Left colon (tissue), 2 donors: ENCODE measurements at places on chromosomes 5 and 9. TPM values are rescaled to one million over a fixed set of nuclear protein-coding genes. Genes with fewer than 3 reads are reported as not detected.

GRCh38 chr9:97362777-97363545 lies 48.9 kb upstream of the TDRD7 start:
- no peak for DNase-seq

DNA sequence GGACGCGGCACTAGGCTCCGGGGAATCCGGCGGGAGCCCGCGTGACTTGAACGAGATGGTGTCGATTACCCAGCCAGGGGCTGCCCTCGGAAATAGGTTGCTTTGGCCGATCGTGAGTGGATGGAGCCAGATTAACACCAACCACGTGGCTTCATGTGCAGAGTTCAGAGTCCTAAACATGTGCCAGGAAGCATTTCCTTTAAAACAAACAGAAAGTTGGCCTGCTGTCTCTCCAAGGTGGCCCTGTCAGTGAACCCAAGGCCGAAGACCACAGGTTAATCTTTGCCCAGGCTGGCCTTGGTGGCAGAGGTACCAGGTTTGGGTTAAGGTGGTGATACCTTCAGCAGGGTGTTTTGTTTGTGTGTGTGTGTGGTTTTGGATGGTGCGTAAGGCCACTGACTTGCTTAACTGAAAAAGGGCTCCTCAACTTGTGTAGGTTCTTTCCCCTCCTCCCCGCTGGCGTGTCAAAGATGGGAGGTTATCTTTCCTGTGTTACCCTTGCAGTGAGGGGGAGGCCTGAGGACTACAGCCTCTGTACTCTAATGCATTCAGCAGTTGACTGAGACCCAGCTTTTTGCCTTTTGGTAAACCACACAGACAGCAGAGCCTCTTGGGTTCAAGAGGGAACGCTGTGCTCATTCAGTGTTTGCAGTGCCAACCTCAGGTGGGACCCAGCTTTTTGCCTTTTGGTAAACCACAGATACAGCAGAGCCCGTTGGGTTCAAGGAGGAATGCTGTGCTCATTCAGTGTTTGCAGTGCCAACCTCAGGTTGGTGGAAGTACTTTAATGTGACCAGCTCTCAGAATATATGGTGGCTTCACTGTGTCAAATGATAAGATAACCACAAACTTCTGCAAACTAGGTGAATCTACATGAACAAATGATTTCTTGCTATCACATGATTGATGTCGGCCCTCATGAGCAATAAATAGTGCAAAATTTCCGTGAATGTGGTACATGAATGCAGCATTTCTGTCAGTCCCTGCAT lies 1.4 kb downstream of the IQGAP2 start:
- peak; percentile 84 for DNase-seq

- no peak for DNase-seq
Measured at GRCh38 chr9:13904746-13905145, 409.2 kb downstream of the NFIB start.

FAM81B gene
- total RNA-seq: not detected

- no peak for DNase-seq
Measured at GRCh38 chr9:133309608-133310007, 26.4 kb downstream of the SURF6 start.

DNA sequence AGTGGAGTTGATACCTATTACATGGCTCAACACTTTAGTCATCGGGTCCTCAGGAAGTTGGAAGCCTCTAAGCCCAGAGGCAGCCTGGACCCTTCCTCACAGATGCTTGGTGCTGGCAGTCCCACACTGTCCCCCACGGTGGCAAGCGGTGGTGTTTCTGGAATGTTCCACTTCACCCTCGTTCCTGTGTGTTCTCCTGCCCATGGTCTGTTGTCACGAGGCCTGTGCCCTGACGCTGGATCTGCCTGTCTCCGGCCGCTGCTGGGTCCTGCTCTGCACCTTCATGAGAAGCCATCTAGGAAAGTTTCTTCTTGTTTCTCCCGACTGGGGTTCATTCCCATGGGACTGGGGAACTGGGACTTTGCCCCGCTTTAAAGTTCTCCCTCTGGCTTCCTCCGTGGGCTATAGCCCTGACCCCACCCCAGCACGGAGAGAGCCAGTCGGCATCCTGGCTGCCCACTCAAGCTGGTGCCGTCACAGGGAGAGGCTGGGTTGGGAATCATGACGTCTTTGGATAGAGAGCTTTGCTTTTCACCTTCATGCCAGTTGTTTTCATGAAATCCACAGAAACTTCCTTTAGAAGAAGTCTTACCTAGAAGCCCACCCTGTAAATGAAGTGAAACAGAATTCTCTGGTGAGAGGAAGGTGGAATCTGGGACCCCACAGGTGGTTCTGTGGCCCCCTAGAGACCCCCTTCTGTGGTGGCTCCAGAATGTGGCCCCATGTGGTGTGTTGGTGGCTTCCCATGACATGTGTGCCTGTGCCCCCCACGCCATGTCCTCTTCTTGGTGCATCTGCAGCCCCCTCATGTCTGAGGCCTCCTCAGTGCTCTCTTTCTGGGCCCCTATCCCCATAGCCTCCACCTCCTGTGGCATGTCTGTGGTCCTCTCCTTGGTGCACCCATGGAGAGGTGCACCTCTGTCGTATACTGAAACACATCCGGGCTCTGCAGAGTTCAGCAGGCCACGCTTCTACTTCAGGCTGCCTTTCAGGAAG lies 43.8 kb downstream of the TRIP13 start:
- DNase-seq: no peak

GRCh38 chr9:4489562-4489918 lies 728 bp upstream of the SLC1A1 start:
- peak; percentile 28 for DNase-seq

GRCh38 chr5:10064546-10065195 lies 185.0 kb downstream of the ATPSCKMT start:
- DNase-seq: no peak

- no peak for DNase-seq
Measured at GRCh38 chr9:10855847-10856246, 243.0 kb upstream of the PTPRD start.

CAMK2A gene
- total RNA-seq: 0.17 TPM

SPATA31A5 gene
- total RNA-seq: not detected

DNA sequence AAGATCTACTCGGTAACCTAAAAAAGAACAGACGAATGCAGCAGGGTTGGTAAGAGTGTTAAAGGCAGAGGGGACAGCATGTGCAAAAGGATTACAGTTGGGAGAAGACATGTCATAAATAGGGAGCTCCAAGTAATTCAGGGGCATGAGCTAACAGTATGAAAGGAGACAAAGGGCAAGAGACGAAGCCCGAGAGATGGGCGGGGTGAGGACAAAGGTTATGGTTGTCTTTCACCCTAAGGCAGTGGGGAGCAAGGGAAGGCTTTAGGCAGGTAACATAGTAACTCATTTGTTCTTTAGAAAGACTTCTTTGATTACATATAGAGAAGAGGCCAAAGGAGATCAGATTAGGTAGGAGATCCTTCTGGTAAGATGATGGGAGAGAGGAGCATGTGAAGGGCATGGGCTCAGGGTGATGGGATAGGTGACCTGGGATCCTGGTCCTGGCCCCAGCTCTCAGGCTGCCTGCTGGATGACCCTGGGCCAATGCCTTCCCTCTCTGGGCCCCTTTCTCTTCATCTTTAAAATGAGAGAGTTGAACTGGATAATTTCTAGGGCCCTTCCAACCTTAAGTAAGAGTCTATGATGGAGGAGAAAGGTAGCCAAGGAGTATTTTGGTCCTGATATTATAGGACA lies 19.5 kb downstream of the MORN5 start:
- DNase-seq: peak; percentile 55

DNA sequence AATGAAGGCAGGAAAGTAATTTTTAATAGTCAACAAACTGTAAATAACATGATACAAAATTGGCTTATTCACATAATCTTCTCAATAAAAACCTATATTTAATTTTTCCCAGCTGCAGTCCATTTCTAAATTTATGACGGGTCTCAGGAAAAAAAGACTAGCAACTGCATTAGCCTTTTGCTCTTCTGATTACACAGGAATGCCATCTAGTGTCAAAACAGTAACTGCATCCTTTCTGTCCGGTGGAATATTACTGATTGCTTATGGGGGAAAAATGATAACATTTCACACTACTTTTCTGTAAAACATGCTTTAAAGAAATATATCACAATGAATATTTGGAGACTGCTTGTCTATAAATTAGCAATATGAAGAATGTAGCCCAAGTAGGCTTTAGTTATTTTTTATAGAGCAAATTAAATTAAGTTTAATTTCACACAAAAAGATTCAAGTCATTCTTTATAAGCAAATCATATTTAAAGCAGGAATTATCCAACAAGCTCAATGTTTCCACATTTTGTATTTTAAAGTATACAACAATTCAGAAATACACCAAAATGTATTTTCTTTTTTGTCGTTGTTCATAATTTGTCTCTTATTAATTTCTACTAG lies 534.7 kb downstream of the CDH10 start:
- no peak for DNase-seq

GRCh38 chr5:30808996-30809395 lies 384.5 kb upstream of the CDH6 start:
- DNase-seq: no peak

- DNase-seq: no peak
Measured at GRCh38 chr9:91978740-91979414, 28.8 kb upstream of the ROR2 start.

CA9 gene
- 0.56 TPM for total RNA-seq

DNA sequence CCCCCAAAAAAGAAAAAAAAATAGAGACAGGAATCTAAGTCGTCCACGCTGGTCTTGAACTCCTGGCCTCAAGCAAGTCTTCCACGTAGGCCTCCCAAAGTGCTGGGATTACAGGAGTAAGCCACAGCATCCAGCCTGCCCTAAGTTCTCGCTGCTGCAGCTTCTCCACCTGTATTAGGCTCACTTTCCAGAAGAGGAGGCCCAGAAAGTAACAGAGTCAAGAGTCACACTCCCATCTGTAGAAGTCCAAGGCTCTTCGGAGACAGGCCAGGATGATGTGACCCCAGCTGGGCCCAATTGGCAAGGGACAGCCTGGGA lies 1.8 kb downstream of the EEIG1 start:
- DNase-seq: no peak

DNA sequence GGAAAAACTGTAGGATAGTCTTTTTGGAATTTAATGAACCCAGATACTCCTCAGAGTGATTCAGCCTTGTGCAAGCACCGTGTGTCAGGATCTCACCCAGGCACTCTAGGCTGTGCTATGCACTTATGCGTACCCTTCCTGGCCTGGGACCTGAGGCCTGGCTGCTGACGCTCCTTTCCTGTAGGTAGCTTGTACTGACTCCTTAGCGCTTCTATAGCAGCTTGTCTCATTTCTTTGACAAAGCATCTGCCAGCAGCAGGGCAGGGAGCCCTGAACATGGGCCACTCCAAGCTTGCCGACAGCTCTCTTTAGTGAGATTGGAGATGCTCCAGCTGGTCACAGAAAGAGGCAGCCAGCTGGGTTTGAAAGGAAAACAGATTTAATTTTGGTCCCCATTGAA lies 147.3 kb downstream of the SGCD start:
- DNase-seq: peak; percentile 5

- peak; percentile 32 for DNase-seq
Measured at GRCh38 chr5:160506006-160507004, 84.7 kb downstream of the PTTG1 start.

CDH9 gene
- not detected for total RNA-seq

GRCh38 chr5:87541676-87542075 lies 128.9 kb upstream of the CCNH start:
- no peak for DNase-seq

ZBTB6 gene
- total RNA-seq: 6.1 TPM

DNA sequence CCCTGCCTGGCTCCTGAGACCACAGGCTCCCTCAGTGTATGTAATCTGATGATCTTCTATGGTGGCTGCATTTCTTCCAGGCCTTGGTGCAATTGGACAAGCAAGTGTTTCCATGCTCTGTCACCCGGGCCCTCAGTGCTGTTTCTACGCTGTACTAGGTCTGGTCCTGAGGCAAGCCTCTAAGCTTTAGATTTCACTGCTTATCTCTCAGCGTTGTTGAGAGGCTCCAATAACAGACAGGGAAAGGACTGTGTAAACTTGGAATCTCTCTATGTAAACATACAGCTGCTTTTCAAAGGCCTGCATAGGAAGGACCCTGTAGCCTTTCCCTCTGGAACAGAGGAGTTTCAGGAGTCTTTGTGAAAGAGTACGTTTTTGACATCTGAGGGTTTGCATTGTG lies 38.6 kb upstream of the NFIB start:
- DNase-seq: no peak

HAPLN1 gene
- total RNA-seq: 6.7 TPM

DNA sequence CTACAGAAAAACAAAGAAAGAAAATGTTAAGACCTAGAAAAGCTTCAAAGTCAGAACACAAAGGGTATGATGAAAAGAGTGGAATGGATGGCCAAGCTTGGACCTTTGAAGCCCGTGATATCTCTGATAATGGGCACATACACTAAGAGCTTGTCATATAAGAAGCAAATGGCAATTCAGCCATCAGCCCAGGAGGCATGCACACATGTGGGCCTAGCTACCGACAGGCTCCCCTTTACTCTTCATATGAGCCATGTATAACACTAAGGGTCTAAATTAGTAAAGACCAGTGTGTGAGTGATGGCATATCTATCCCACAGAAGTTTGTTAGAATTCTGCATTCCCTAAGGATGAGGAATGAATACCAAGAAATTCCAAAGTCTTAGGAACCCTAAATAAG lies 20.1 kb downstream of the GRHPR start:
- no peak for DNase-seq

UGT3A1 gene
- total RNA-seq: not detected
